ENCODE measurements at places on chromosomes 6 and 20. TPM values are rescaled to one million over a fixed set of nuclear protein-coding genes. Genes with fewer than 3 reads are reported as not detected.
A peak's percentile ranks its signal among the peaks of the same experiment; 100 is the strongest.

DNA sequence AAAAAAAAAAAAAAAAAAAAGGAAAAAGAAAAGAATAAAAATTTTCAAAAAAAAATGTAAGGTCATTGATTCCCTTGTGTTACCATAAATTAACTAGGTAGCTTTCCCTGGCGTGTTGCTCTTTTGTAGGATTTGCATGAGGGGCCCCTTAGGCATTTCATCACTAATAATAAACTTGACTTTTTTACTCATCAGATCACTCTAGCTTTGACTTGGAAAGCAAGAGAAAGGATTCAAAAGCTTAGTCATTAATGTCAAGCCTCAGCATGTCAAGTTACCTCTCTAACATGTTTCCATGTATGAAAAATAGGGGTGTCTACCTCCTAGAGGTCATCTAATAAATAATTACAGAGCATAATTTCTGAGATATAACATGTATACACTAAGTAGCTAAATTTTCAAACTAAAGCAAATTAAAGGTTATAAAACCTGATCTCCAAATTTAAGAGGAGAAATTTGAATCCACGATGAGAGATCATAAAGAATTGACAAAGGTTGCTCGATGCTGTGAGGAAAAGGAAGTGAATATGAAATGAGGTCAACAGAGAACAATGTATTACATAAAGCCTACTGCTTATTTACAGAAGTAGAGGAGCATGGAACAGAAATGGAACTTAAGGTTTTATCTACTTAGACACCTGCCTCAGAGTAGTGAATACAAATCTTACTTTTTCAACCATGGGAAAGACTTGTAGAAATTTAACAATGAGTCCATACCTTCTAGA, 86.8 kb downstream of the ARHGAP18 start:
- no peak for DNase-seq

- peak; percentile 67 for DNase-seq
Measured at GRCh38 chr20:19628570-19629134, 129.4 kb upstream of the RIN2 start.

- no peak for DNase-seq
Measured at GRCh38 chr20:17500271-17500670, 30.9 kb downstream of the BFSP1 start.

The EFCAB8 gene
- 1.5 TPM for total RNA-seq

DNA sequence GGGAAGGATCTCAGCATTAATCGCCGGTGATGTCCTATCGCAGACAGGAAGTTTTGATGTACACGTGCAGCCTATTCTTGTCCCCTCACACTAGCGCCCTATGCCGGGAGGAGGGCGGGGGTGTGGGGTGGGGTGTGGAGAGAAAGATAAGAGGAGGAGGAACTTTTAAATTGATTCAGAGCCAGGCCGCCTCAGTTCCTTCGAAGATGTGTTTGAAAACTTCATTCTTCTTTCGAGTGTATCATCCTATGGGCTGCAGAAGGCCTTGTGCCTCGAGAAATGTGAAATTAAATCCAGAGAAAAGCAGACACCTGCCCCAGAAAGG, 2.5 kb upstream of the POU3F2 start:
- DNase-seq, result no peak

DNA sequence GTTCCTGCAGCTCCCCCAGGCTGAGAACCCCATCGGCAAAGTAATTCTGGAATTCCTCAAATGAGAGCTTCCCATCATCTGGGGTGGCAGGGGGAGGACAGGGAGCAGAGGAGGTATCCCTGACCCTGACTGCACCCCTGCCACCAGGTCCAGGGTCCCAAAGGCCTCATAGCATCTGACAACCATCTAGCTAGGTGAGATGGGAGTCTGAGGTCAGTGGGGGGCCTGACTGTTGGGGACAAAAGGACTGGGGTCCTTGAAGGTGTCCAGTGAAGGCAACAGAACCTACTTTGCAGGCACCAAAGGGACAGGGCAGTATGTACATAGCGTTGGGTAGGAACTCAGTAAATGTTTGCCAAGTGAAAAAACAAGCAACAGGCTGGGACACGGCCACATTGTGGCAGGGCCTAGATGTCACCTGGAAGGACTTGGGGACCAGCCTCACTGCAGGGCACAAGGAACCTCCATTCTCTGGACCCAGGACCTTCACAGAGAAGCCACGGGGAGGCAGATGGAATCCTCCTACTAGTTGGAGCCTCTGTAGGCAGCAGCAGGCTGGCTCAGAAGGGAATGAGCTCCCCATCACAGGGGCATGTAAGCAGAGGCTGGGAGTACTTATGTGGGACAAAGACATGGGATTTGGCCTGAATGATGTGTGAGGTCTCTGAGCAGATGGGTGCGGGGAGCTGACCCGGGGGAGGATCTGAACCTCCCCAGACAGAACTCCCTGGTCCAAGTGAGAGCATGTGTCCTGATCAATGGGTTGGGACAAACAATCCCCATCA, 3.3 kb downstream of the NECAB3 start:
- DNase-seq, result no peak

The SMIM26 gene
- 41.9 TPM for total RNA-seq

GRCh38 chr20:50052550-50053361, 60.2 kb downstream of the UBE2V1 start:
- DNase-seq, result no peak
